ENCODE measurements at places on chromosomes 13 and 19.

- DNase-seq, result no peak
Measured at GRCh38 chr13:33728271-33729037, 89.5 kb upstream of the RFC3 start.

DNA sequence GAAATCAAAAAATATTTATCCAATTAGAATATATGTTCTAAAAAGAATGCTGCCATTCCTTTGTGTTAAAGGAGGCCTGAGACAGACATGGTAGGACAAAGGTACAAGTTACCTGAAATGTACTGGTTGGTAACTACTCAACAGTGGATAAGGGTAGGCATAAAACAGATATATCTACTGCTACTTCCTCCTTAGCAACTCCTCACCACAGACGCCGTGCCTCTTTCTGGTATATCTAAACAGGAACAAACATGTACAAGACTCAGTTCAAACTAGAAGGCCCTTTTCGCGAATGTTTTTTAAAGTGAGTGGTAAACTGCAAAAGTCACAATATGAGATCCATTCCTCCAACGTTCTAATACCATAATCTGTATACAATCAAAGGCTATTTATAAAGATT is 86.9 kb downstream of the TBC1D4 start:
- DNase-seq, result no peak

DNA sequence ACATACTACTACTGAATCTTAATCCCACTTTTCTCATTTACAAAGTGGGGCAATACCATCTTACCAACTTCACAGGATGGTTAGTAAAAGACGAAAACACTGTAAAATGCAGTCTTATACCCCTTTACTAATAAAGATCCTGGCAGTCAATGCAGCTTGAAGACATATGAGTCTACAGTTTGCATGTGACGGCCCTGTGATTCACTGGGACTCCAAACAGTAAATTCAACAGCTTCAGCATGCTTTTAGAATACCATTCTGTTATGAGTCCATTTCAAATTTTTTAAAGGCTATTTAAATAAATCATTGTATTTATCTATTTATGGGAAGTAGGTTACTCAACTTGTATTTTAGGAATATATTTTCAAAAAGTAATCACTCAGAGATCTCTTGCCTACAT is 629.1 kb downstream of the LIG4 start:
- no peak for DNase-seq

GRCh38 chr19:6214881-6215541 is 64.8 kb downstream of the MLLT1 start:
- no peak for DNase-seq

GRCh38 chr19:7986321-7987113 is 18.9 kb downstream of the ELAVL1 start:
- DNase-seq, result no peak

DNA sequence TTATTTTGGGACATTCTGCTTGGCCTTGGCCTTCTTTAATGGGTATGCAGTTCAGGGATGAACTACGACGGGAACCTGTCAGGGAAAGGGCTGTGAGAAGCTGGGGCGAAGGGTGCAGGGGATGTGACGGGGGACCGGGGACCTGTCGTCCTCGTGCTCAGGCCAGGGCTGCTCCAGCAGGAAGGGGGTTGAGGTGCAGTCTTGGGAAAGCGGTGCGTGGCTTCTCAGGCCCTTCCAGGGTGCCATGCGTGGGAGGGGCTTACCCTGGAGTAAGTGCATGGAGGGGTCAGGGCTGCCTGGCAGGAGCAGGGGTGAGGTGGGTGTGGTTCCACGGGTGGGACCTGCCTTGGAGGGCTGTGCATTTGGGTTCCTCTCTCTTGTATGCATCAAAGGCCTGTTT is 100.8 kb downstream of the TEX29 start:
- DNase-seq, result no peak

- DNase-seq, result no peak
Measured at GRCh38 chr13:80336776-80337287, 4.1 kb downstream of the SPRY2 start.

- DNase-seq, result no peak
Measured at GRCh38 chr13:51328488-51328887, 11.0 kb upstream of the SERPINE3 start.

GRCh38 chr19:49790866-49791265 is 22.2 kb downstream of the FUZ start:
- DNase-seq, result no peak

GRCh38 chr19:34490141-34490766 is 8.7 kb downstream of the WTIP start:
- DNase-seq, result no peak

DNA sequence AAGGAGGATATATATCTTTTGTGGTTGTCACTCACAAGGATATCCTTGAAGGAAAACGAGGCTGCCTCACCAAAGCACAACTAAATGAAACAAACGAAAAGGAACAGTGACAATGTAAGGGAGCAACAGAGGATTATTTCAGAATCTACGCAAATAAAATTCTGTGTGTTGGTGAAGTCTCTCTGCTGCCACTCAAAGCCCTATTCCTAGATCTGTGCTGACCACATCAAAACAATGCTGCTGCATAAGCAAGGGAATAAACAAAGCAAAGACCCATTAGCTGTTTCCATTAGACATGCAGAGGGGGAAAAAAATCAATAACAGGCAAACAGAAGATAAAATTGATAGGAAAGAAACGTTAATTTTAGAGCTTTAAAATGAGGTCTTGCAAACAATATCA is 204.4 kb downstream of the MZT1 start:
- DNase-seq, result no peak

DNA sequence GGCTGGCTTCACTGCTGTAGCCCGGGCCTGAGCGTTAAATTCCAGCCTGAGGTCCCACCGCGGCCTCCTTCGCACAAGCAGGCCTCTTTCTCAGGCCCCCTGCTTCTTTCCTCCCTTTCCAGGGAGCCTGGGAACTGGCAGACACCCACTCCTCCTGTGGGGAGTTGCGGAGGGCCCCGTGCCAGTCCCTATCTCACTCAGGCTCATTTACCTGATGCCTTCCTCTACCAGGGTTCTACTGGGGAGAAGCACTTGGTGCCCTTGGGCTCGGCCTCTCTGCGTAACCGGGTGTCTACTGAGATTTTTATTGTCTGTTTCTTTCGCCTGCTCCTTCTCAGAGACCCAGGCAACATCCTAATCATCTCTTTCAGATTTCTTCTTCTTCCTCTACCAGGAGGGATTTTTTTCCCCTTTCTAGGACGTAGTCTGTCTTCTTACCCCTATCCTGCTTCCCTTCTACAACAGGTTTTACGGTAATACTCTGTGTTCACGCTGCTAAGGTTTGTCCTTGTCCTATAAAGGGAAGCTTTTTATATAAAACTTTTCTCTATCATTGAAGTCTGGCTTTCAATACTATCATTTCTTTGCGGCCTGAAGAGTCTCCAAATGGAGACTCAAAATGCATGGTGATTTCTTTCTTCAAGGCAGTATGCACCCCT is 135.4 kb upstream of the GPR12 start:
- DNase-seq, result no peak

GRCh38 chr19:16637535-16637934 is 9.5 kb upstream of the MED26 start:
- no peak for DNase-seq

GRCh38 chr13:38702669-38703068 is 15.8 kb downstream of the FREM2 start:
- no peak for DNase-seq

Data from esophagus squamous epithelium (tissue), 5 donors.